ENCODE measurements at places on chromosomes 5 and 9.
A peak's percentile ranks its signal among the peaks of the same experiment; 100 is the strongest.

GRCh38 chr5:142141463-142141862 lies 32.9 kb downstream of the NDFIP1 start:
- DNase-seq = no peak

DNA sequence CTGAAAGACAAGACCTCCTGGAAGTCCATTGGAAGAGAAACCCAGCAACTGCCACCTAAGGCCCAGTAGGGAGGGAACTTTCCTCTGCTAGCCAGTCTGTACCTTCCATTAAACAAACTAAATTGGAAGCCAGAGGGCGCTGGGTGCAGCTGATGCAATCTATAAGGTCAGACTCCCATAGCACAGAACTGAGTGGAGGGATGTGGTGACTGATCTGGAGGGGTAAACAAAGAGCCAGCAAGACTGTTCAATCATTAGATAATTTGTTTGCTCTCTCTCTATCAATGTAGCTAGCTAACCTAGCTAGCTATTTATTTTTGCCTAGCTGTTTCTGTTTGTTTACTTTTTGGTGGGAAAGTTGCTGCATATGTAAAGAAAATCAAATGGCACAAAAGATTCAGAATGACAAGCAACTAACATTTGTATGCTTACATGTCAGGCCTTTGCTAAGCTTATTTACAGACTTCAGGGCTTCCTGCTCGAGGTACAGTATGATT lies 291.8 kb upstream of the DAB2 start:
- DNase-seq = peak; percentile 8

GRCh38 chr5:131984956-131985665 lies 26.3 kb downstream of the ACSL6 start:
- DNase-seq = no peak

- DNase-seq = no peak
Observed at GRCh38 chr5:149317281-149318048, 27.8 kb upstream of the GRPEL2 start.

DNA sequence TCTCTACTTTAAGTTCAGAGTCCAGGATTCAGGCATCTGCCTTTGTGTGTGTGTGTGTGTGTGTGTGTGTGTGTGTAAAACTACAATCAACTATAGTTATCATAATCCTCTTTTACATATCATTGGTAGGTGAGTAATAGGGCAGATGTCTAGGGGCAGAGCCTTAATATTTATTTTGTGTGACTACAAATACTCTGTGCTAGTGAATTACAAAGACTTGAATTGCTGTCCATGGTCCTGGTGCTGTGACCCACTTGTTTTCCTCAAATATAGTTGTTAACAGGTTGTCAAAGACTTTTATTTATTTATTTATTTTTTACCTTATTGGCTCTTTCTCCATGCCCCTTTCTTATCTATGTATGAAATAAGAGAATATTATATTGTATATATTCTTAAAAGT lies 196.8 kb downstream of the ANXA1 start:
- DNase-seq = no peak

DNA sequence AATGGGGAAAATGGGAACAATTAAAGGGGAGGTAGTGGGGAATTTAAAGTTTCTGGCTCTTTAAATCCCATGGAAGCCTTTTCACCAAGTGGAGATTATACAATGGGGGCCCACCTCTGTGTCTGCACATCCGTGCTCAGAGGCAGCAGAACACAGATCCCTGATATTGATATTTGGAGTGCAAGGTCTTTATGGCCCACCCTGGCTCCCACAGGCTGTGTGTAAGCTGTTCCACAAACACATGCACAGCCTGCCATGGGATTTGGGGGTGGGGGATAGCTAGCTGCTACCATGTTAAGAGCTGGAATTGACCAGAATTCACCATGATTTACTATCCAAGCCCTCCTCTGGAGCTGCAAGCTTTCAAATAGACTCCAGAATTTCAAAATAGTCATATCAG lies 55.9 kb downstream of the RASGEF1C start:
- no peak for DNase-seq

- DNase-seq = no peak
Observed at GRCh38 chr9:127182901-127183746, 60.7 kb upstream of the ANGPTL2 start.

DNA sequence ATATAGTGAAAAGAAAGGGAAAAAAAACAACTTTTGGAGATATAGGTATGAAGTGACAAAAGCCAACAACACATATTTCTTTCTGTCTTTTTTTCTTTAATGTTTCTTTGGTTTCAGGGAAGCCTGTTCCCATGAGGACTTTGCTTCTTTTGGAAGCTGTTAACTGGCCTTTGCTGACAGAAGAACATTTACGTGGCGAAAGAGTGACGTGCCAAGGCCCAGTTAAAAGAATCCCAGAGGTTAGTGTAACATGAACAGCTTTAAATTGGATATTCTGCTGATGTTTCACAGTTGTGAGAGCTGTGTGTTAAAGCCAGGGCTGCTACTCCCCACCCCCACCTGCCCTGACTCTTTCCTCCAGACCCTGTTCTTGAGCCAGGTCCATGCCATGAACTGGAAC lies 275.9 kb downstream of the CRB2 start:
- DNase-seq = no peak

GRCh38 chr5:58860680-58861079 lies 277.8 kb downstream of the RAB3C start:
- DNase-seq = no peak

GRCh38 chr9:126025991-126026390 lies 278.8 kb downstream of the PBX3 start:
- DNase-seq = no peak

GRCh38 chr5:148811756-148812155 lies 14.7 kb upstream of the ADRB2 start:
- DNase-seq = no peak

DNA sequence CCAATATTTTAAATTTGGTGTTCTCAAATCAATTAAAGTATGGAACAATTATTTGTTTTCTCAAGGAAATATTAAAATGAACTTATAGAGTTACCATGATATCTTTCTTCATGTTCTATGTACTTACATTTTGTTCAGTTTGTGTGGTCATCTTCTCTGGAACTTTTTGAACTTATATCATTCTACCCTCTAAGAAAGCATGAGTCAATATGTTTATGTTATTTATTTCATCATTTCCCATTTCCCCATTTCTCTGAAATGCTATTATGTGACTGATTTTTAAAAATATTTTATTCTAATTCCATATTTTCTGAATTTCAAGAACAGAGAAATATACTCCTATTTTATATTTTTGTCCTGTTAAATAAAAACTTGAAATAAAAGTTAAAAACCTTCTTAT lies 123.5 kb upstream of the ACOT12 start:
- no peak for DNase-seq

GRCh38 chr5:85205430-85205829 lies 820.8 kb upstream of the EDIL3 start:
- no peak for DNase-seq

DNA sequence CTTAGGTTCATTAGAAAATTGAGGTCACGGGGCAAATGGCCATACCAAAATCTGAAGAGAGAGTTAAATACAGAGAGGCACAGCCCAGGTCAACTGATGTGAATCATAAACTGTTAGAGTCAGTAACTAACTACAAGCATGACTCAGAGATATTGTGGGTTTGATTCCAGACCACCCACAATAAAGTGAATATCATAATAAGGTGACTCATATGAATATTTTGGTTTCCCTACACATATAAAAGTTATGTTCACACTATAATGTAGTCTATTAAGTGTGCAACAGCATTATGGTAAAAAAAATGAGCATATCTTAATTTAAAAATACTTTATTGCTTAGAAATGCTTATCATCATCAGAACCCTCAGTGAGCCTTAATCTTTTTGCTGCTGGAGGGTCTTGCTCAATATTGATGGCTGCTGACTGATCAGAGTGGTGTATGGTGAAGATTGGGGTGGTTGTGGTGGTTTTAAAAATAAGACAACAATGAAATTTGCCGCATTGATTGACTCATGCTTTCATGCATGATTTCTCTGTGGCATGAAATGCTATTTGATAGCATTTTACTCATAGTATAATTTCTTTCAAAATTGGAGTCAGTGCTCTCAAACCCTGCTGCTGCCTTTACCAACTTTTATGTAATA lies 53.1 kb upstream of the EDIL3 start:
- no peak for DNase-seq

- no peak for DNase-seq
Observed at GRCh38 chr5:133751421-133751820, 139.1 kb upstream of the FSTL4 start.

DNA sequence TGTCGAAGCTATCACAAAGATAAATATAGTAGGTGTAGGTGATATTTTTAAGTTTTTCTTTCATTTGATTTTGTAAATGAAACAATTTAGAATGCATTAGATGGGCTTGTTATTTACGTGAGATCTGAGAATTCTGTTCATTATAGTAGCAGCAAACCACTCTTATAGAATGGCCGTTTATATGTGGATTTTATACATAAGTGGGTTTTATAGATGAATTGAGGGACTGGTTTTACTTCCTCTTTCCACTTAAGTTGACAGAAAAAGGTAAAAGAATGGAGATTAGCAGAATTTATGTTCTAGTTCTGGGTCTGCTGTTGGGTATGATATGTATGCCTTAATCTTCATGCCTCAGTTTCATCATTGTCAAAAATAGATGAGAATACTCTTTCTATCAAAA lies 5.6 kb downstream of the RMI1 start:
- no peak for DNase-seq

DNA sequence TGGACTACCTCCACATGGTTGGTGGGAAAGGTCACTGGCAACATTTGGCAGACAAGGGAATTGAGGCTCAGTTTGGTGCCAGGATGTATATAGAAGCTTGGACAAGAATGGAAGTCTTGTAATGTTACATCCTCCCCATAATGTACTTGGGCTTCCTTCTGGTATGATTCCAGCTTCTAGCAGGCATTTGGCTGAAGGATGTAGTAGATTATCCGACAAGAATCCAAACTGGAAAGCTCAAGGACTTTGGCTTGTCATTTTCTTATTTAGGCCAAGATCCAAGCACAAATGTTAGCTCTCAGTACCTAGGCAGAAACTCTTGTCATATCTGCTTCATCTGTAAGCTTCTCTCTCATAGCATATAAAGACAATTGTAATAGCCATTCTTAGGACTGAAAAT lies 209.1 kb downstream of the MAPKAP1 start:
- DNase-seq = no peak

DNA sequence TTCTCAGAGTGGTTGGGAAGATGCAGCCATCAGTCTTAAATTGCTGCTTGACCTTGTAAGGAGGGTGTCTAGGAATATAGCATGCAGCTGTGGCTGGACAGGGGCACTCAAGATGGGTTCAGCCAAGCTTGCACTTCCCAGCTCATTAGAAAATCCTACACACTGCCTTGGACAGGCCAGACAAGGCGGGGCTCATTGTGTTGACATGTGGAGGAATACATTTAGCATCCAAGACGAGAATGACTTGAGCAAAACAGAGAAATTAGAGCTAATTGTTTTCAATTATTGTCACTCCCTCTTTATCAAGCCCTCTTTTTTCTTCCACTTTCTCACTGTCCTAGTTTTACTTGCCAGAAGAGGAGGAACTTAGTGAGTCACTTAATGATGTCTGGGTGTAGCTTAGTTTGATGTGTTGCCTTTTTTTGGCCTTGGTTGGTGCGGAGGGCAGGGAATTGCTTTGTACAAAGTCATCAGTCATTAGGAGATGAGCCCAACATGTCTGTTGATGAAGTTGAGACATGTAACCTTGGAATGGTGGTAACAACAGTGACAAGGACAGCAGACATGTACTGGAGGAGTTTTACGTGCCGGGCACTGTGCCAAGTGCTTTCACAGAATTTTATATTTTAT lies 1219.3 kb upstream of the WWC1 start:
- DNase-seq = no peak

- no peak for DNase-seq
Observed at GRCh38 chr5:142845954-142846398, 75.8 kb downstream of the ARHGAP26 start.

DNA sequence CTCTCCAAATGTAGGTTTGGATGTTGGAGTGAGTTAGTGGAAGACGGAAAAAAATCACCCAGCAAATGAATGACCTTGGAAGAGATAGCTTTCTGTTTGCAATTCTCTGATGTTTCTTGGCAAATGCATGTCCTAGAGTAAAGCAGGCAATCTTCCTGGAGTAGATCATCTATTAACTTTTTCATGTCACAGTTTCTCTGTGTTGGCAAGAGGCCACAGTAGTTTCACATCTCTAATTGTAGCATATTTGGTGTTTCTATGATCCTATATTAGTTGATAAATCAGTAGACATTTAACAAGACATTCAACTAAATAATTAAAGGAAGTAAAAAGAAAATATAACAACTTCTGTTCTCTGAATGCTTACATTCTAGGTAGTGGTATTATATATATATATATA lies 138.2 kb upstream of the MINAR2 start:
- DNase-seq = no peak

DNA sequence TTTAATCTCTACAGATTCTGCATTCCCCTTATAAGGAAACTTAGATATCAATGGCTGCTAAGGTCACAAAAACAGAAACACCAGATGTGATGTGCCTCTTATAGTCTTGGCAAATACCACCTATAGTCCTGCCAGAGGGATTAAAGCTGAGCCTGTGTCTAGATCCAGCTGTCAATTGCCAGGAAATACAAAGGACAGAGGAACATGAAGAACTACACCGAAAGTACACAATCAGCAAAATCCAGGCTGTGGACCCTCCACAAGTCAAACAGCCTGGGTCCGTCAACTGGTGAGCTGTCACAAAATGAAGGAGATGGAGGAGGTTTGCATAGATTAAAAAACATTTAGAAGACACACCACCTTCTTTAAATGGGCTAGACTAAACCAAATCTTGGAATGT lies 85.4 kb downstream of the KLF4 start:
- DNase-seq = no peak

DNA sequence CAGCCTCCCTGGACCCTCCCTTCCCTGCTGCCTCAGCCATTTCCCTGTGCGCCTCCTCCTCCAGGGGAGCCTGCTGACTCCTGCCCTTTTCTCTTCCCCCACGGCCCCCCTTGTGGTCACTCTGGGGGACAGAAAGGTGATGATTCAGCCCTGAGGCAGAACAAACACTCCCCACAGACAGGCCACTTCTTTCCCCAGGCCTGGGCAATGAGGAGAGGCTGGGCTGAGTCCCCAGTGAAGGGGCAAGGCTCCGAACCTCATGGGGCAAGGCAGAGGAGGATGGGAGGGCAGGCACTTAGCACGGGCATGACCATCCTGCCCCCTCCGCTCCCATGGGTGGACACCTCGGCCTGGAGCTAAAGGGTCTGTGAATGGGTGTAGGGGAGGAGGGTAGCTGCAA lies 21.0 kb downstream of the CSF1R start:
- DNase-seq = no peak

GRCh38 chr9:135461936-135462335 lies 17.6 kb upstream of the PPP1R26 start:
- no peak for DNase-seq

- DNase-seq = no peak
Observed at GRCh38 chr5:73642344-73642743, 16.3 kb downstream of the ARHGEF28 start.

DNA sequence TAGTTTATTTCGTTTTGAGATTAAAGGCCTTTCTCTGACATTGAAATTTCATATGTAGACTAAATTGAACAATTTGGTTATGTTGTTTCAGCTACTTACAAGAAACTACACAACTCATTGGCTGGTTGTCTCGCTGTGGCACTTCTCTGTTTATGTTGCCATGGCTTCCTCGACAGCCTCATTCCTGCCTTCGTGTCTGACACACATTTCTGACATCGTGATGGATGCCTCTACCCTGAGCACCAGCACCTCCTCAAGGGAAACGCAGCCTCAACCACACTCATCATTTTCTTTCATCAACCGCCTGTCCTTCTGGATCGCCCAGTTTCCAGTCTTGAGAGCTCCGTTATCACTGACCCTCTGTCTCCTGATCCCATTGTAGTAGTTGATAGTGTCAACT lies 562.8 kb downstream of the PDE4D start:
- no peak for DNase-seq
